ENCODE measurements at places on chromosomes 1 and 21.

GRCh38 chr1:105874621-105875020 is 1181.9 kb upstream of the PRMT6 start:
- DNase-seq: no peak

DNA sequence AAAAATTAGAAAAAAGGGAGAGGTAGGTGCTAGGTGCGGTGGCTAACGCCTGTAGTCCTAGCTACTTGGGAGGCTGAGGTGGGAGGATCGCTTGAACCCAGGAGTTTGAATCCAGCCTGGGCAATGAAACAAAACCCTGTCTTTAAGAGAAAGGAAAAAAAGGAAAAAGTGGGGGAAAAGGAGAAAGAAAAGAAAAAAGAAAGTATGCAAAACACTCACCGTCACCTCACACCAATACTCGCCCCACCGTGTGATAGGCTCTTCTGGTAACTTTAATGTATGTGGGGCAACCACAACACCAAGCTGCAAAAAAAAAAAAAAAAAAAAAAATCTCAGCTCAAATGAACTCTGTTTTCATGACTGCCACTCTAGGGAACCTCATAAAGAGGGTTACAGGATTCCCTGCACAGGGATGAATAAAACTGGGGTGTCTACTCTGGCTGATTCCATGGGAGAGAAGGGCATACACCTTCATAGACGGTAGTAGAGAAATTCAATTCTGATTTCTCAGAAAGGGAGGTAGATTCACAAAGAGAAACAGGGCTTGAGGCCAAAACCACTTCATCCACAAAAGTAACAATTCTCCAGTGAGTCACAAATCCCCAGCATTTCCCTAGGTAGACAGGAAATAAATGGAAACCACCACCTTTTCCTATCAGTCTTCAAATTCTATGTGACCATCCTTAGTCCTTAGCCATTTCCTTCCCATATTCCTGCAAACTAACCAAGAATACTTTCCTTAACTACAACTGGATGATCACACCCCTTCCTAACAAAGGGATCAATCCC is 2.5 kb downstream of the MRPL9 start:
- DNase-seq: no peak

DNA sequence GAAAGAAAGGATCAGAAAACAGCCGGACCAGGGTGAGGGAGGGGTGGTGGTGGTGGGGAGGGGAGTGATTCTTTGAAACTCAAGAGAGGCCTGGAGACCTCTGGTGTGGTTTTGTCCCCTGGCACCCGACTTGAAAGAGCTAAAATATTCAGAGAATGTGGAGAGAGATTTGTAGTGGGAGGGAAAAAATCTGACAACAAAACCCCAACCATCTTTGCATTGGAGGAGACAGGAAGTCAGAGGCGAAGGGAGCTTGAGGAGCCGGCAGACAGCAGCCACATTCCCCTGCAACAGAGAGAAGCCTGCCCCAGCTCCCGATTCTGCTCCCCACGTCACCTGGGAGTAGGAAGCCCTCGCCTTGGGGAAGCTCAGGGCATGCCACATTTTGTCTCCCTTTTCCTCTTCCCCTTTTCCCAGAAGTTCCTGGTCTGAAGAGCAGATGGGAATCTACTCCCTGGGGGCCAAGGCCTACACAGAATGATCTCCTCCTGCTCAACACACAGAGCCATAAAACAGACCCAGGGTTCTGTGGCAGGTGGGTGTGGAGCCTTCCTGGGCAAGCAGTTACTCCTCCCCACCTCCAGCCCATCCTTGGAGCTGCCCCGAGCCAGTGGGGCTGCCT is 84.9 kb downstream of the ITPKB start:
- DNase-seq: no peak

DNA sequence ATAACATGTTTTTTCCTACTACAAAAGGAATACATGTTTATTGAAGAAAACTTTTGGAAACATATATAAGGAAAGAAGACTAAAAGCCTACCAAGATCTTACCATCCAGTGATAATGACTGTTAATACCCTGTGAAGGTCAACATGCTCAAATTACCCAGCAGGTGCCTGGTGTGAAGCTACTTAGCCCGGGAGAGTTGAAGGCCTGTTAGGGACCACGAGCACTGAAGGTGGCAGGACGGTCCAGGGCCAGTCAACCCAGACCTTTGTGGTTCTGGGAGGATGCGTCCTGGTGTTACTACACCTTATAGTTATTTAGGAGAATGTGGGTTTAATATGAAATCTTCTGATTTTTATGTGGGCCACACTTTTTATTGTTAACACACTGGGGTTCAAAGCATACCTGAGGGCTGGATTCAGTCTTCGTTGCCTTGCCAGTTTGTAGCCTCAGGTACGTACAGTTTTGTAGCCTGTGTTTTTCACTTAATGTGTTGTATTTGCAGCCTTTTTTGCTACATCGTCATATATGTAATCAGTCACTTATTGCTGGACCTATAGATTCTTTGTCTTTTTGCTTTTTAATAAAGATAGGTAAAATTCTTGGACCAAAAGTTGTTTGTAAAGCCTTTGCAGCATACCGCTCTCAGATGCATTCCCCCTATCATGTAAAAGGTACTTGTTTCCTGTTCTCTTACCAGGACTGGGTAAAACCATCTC is 9.8 kb downstream of the ITSN1 start:
- DNase-seq: no peak

DNA sequence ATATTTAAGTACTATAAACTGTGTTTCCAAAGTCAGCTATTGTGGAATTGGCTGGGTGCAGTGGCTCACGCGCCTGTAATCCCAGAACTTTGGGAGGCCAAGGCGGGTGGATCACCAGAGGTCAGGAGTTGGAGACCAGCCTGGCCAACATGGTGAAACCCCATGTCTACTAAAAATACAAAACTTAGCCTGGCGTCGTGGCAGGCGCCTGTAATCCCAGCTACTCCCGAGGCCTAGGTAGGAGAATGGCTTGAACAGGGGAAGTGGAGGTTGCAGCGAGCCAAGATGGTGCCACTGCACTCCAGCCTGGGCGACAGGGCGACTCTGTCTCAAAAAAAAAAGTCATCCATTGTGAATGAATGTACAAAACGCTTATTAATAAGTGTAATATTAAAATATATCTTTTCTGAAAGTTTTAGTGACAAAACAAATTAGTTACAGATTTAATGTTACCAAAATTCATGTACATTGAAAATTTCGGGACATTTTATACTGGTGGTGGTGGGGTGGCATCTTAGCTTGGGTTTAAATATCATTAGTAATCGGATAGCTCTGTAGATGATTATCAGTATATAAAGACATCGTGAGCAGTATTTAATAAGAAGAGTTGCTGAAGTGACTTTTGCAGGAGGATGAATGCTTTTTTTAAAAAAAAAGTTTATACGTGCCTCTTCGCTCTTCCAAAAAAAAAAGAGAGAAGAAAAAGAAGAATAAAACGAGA is 503 bp upstream of the SRSF11 start:
- no peak for DNase-seq

DNA sequence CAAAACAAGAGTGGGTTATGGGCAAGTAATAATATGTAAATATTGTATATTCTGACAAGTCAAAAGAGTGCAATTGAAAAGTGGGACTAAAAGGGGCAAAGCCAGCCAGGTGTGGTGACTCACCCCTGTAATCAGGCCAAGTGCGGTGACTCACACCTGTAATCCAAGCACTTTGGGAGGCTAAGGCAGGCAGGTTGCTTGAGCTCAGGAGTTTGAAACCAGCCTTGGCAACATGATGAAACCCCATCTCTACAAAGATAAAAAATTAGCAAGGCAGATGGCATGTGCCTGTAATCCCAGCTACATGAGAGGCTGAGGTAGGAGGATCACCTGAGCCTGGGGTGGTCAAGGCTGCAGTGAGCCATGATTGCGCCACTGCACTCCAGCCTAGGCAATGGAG is 304.0 kb downstream of the HHIPL2 start:
- no peak for DNase-seq

- DNase-seq: no peak
Measured at GRCh38 chr1:2232916-2233438, 4.9 kb downstream of the SKI start.

DNA sequence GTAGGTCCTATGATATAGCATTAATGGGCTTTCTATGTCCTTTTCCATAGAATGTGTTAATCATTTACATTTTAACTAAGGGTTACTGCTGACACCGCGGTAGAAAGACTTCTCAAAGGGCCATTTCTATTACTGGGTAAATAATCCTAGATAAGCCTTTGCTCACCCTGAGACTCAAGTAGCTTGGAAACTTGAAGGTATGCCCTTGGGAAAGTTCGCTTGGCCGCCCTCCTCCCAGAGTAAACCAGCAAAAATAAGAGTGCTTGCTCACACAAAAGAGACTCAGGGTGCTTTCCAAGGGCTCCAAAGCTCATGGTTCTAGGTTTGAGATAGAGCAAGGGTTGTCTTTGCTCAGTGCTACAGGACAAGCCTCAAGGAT is 85.8 kb upstream of the TMPRSS2 start:
- no peak for DNase-seq

- no peak for DNase-seq
Measured at GRCh38 chr1:175273376-175274031, 80.9 kb upstream of the KIAA0040 start.

DNA sequence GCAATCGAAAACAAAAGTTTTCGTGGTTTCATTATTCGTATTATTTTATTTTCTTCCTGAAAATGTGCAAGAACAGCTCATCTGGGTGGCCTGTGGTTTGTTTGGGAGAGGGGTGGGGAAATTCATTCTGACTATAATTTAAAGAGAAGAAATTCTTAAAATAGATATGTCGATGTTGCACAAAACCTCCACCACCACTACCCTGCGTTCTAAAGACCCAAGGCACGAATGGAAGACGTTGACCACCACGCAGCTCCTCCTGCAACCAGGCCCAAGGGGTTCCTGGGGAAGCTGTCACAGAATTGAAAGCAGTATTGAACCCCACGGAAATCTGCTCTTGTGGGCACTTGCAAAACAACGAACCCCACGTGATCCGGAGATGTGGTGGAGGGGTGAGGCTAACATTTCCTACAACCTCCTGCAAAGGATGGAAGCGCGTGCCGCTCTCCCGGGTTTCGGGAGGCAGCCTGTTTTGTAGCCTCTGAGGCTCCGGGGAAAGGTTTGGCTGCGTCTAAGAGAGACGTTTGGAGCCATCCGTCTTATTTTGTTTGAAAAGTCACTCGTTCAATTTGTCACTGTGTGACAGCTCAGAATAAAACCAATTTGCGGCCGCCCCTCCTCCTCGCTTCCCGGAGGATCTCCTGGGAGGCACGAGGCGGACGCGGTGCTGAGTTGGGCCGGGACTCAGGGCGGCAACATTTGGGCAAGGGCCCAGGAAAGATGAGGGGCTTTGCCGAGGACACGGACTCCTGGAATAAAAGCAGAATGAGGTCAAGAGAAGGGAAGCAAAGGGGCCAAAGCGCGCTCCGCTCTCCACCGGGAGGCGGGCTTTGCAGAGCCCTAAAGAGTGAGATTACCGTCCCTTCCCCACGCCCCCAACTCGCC is 810 bp upstream of the HLX start:
- no peak for DNase-seq

- DNase-seq: no peak
Measured at GRCh38 chr1:12617901-12618660, at the start of gene DHRS3. DHRS3 (minus strand) TSS chr1:12618210; CDS start chr1:12617348, 862 bp downstream.

DNA sequence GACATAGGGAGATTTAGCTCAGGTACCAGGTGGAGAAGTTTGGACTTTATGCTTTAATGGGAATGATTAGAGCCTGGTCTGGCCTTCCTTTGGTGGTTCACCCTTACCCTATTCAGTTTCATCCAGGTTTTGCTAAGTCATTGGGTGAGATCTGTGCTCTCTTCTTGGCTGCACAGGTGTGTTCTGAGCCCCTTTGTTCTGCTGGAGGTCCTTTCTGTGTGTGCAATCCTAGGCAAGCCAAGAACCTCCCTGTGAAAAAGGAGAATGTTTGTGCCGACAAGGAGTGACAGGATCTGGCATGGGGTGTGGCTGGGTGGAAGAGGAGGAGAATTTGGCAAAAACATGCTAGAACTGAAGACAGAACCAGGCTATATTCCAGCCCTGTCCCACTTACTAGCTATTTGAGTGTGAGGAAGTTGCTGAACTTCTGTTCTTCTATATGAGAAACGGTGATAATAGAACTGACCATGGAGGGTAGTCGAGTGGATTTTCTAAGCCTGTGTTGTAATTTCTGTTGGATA is 4.6 kb downstream of the GSTM5 start:
- DNase-seq: no peak

DNA sequence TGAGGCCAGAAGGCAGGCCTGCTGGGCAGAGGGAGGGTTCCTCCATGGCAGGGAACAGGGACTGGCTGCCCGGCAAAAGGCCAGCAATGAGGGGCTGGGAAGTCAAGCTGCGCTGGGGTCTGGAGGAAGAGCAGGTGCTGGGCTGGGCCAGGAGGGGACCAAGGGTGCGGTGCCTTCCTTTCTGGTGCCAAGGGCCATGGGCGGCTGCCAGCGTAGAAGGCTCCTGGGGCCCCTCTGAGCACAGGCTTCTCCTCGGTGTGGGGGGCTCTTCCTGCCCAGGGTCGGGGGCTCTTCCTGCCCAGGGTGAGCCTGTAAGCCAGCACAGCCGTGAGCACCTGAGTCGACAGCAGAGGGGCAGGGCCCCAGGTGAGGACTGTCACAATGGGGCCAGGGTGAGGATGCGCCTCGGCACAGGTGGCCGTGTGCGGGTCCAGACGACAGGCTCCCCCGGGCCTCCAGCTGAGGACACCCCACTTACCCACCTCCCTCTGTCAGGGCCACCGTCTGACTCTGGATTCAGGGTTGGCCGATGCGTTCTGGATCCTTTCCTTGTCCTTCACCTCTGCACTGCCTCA is 10.7 kb upstream of the DNMT3L start:
- DNase-seq: no peak

GRCh38 chr1:167360120-167360519 is 139.4 kb downstream of the POU2F1 start:
- DNase-seq: no peak

- no peak for DNase-seq
Measured at GRCh38 chr1:160858097-160858496, 4.6 kb downstream of the CD244 start.
